ENCODE measurements at places on chromosomes 11 and 22.
A peak's percentile ranks its signal among the peaks of the same experiment; 100 is the strongest.

- DNase-seq, result no peak
Observed at GRCh38 chr22:28810821-28811491, 10.6 kb upstream of the XBP1 start.

- DNase-seq, result no peak
Observed at GRCh38 chr22:35625763-35626432, 8.8 kb upstream of the MB start.

DNA sequence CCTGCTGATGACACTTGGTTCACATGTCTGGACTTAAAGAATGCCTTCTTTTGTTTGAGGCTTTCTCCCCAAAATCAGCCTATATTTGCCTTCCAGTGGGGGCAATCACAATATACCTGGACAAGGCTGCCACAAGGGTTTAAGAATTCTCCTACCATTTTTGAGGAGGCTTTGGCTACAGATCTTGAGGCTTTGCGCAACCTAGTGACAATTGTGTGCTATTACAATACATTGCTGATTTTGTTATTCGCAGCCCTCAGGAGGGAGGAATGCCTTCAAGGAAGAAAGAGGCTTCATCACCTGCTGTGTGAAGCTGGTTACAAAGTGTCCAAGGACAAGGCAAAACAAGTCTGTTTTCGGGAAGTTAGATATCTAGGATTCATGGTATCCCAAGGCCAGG, 50.8 kb upstream of the OR4C15 start:
- DNase-seq, result no peak

- peak; percentile 69 for DNase-seq
Observed at GRCh38 chr22:28600546-28601143, 79.0 kb downstream of the TTC28 start.

DNA sequence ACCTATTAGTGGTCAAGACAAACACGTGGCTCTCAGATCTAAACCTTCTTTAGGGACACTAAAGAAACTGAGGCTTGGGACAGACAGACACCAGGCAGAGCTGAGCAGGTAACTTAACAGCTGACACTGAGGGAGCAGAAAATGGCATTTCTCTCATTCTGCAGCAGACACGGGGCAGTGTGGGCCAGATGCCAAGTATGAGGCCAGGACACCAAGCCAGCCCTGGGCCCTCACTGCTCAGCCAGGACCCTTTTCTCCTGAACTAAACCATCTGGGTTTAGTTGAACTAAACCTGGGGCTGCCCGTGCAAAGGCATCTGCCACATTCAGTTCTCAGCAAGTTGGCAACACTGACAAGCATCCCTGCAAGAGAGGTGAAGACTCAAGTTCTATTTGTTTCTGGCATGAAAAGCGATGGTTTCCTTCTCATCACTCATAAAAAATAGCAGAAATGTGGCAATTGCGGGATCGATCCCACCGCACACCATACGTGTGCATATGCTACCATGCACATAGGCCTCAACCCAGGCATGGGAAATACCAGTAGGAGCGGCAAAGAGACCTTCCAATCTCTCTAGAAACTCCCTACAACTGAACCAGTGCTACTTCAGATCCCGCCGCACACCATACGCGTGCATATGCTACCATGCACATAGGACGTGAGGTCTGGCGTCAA, 100.1 kb upstream of the BID start:
- no peak for DNase-seq

- no peak for DNase-seq
Observed at GRCh38 chr11:112718483-112718882, 242.7 kb upstream of the NCAM1 start.

DNA sequence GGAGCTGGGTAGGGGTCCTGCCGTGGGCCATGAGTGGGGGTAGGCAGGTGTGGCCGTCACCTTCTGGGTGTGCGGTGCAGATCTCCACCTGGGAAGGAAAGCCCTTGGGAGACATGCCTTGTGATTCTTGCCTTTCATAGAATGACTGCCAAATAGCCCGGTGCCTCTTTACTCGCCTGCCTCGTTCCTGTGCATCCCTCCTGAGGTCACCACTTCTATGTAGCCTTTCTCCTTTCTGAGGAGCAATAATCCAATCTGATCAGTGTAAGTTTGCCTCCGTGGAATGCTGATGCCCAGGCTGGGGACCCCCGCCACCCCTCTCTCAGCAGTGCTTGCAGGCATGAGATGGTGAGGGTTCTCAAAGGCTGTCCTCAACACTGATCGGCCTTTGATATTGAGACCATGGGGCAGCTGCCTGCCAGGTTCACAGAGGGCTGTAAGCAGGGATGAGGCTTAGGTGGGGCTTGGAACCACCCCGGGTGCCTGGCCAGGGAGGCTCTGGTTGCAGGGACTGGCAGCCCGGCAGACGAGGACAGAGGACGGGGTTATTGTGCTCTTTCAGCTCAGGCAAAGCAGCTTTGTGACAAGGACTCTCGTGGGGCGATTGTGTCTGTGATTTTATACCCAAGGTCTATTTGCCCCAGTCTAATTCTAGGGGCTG, 86.1 kb upstream of the WNT7B start:
- DNase-seq, result peak; percentile 36

- no peak for DNase-seq
Observed at GRCh38 chr11:134562196-134562595, 150.2 kb upstream of the B3GAT1 start.

- no peak for DNase-seq
Observed at GRCh38 chr22:38957808-38958650, 620 bp downstream of the APOBEC3A start.

GRCh38 chr11:71071736-71072509, 180.5 kb downstream of the SHANK2 start:
- DNase-seq, result no peak

DNA sequence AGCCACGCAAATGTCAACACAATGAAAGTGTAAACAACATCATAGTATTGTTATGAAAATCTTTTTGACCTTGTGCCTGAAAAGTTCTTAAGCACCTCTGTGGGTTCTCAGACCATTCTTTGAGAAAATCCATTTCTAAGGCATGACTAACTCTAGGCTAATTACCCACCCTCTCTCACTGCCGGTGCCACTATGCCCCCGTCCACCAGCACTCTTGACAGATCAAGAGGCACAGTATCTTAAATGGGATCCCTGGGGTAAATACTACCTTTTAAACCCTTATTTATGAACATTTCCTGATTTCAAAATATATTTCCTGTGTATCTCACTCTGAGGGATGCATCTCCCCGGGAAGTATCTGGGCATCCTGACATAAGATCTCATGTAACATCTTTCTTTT, 607.5 kb downstream of the METTL15 start:
- DNase-seq, result no peak

DNA sequence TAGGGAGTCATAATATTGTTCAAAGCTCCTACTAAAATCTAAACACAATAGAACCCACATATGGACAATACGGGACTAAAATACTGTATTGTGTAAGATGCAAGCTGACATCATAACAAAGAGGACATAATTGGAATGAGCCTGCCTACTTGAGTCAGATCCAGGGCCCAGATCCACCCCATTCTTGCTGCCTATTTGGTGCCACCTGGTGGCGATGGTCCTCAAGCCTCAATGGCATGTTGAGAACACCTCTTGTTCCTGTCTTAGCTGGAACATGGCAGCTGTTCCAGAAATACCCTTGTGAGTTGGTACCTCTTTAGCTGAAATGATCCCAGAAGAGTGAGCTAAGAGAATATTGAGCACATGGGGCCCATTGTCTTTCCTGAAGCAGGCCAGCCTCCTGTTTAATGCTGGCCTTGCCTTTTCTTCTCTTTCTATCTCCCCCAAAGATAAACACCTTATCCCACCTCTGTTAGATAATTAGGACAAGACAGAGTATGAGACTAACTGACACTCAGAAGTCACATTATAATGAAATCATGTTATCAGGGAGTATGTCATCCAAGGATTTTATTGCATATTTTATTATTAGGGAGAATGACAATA, 680.9 kb upstream of the ANO5 start:
- DNase-seq, result peak; percentile 40

DNA sequence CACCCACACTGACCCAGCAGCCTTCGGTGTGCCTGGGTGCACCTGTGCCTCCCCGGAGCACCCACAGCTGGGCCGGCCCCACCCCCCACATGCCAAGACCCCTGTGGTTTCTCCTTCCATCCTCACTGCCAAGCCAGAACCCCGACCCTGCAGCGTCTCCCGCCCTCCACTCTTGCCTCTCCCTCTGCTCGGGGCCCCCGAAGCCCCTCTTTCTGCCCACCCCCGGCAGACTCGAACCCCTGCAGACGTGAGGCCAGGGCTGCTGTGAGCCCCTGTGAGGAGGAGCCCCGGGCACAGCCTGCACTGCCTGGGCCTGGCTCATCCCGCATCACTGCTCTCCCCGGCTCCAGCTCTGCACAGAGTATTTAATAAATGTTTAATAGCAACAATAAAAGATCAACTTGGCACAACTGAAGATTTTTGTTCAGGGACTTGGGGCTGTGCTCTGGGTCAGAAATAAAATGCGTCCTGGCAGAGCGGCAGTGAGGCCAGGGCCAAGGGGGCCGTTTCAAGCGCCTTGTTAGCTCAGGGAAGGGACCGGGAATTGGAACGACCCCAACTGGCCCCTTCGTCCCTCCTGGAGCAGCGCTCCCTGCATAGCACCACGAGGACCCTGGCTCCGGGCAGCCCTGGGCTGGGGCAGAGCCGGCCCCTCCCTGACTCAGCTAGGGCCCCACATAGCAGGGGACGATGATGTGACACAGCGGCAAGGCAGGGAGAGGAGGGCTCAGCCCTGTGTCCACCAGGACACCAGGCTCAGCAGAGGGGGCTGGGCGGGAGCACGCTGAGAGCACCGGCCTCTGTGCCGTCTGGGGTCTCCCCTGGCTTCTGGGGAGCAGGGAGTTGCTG, 520.8 kb downstream of the BRD1 start:
- peak; percentile 21 for DNase-seq

DNA sequence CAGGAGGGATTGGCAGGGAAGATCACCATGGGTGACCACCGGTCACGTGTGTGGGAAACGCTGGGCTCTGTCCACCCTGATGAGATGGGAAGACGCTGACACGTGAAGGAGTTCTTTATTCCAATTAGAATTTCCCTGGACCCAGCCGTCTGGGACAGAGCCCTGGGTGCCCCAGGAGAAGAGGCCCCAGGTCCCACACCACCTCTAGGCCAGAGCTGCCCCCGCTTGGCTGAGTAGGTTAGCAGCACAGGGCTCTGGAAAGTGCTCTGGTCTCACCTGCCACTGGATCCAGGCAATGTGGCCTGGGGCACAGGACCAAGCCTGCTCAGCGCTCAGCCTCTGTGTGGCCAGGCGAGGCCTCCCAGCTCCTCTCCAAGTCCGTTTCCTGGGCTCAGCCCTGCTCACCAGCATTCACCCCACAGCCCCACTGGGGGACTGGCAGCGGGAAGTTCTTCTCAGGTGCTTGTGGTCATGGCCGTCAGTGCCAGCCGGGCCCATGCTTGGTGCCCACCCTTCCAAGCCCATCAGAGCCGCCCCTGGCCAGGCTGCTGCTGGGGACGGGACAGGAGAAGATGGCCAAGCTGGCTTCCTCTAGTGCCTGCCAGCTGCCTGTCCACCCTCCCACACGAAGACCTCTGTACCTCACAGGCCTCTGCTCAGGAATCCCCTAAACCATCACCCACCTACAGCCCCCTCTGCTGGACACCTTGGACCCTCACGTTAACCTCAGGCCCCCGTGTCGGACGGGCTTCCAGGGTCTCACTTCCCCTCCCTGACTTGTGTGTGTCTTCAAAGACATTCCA, 62.5 kb upstream of the FGF3 start:
- peak; percentile 57 for DNase-seq

DNA sequence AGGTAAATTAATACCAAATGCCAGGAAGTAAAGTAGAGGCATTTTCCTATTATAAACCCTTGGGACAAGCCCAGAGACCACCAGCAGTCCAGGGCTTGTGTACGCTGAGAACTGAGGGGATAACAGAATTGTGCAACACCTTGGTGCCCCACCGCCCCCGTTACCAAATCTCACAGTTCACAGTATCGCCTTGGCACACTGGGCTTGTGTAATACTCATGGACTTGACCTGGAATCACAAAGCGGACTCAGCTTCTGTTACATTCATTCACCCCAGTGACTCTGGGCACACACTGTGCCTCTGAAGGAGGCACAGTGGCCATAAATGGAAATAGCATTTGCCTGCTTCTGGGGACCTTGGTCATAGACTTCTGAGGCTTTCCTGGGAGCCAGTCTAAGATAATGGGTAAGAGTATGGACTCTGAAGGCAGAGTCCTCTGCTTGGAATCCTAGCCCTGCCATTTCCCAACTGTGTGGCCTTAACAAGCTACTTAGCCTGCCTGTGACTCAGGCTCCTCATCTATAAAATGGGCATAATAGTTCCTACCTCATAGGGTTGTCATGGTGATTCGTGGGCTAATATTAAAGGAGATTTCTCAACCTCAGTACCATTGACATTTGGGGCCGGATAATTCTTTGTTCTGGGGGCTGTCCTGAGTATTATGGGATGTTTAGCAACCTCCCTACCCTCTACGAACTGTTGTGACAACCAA, 53.7 kb downstream of the TIMP3 start:
- no peak for DNase-seq

DNA sequence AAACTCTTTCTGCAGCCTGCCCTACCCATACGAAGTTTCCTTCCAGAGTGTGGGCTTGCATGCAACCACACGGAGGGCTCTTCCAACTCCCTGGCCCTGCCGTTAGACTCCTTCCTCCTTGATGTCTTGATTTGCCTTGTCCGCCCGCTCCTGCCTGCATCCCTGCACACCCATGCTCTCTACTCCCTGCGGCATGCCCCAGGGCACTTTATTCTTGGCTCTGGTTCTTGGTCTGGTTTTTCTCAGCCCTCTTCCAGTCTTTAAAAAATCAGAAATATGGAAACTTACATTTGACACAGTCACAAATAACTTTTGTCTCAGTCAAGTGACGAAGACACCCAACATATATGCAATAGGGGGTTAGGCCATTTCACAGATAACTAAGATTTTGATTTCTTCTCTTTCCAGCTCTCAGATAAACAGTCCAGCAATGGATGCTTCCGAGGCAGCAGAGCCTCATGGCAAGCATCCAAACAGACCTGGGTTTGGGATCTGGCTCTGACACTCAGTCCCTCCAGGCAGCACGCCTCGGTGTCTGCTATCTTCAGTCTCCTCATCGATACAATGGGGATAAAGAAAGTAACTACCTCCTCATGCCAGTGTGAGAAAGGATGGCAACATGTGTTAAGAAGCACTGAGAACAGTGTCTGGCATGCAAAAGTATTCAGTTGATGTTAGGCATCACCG, 15.7 kb upstream of the OPCML start:
- no peak for DNase-seq

- DNase-seq, result no peak
Observed at GRCh38 chr11:119590651-119591351, 138.2 kb downstream of the NECTIN1 start.

DNA sequence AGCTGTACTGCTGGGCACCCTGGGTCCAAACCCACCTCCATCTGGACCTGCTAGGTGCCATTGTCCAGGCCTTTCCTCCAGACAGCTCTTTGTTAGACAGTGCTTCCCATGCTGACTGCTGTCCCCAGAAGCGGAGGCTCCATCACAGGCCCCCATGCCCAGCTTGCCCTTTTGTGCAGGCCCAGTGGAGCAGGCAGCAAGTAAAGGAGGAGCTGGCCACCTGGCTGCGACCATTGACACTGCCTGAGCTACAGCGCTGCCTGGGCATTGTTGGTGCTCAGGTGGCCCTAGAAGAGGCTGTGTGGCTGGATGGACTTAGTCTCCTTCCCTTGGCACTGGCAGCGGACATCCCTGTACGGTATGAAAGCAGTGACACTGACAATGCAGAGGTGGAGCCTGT, 1.5 kb downstream of the DNHD1 start:
- DNase-seq, result no peak

Data from left lung (tissue), 14 donors.